HEK293T (cell line): ENCODE measurements at places on chromosomes 1 and 21.

- DNase-seq, result no peak
These were observed 87.5 kb downstream of the ASTN1 start for GRCh38 chr1:177077006-177077405.

DNA sequence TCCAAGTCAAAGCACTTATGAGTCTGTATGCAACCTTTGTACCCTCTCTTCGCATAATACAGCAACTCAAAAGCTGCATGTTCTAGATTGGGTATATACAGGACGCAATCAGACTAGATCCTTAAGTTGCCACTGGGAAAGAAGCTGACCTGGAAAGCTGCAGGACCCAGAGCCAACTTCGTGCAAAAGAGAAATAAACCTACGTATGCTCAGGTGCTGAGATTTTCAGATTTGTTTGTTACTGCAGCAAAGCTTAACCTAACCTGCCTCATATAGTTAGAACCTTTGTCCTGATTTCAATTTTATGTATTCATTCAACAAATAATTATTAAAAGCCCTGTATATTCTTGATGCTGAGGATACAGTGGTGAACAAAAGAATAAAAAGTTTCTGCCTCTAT, 139.7 kb downstream of the SLC30A10 start:
- DNase-seq, result no peak

- DNase-seq, result no peak
These were observed 266.3 kb upstream of the OLFM3 start for GRCh38 chr1:102262994-102263393.

- peak; percentile 78 for DNase-seq
These were observed 104.9 kb upstream of the TMPRSS2 start for GRCh38 chr21:41612674-41613532.

- DNase-seq, result no peak
These were observed 41.6 kb downstream of the ABCA4 start for GRCh38 chr1:94079080-94079940.

DNA sequence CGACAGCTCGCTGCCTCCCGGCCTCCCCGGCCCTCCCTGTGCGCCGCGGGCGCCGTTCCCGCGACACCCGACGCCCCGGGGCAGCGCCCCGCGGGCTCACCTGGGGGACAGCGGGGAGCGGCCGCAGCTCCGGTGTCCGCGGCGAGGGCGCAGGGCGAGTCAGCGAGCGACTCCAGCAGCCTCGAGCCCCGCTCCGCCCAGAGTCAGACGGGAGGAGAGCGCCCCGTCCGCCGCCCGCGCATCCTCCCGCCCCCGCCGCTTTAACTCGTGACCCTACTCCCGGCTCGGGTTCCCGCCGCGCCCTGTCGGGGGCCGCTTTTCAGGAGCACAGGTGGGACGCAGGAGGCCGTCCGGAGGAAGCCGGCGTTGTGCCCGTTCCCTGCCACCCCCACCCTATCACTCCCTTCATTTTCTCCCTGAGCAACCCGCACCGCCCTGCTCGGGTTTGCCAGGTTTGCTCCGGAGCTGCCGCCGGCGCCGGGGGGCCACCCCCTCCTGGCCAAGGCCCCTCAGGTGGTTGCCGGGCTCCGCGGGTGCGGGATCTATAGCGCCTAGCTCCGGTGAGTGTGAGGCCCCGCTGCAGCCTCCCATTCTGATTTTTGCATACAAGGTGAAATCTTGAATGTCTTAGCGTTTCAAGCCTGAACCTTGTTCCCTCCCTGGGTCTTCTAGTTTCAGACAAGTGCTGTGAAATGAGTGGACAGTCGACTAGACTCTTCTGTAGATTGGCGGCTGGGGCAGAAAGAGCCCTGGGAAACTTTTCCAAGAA, at the start of gene MCOLN3:
TSS of gene MCOLN3 (minus strand) at position 205 of the 769 bp plus-strand sequence. CDS start 3,140 bp downstream, outside the sequence.
- DNase-seq, result peak; percentile 71

DNA sequence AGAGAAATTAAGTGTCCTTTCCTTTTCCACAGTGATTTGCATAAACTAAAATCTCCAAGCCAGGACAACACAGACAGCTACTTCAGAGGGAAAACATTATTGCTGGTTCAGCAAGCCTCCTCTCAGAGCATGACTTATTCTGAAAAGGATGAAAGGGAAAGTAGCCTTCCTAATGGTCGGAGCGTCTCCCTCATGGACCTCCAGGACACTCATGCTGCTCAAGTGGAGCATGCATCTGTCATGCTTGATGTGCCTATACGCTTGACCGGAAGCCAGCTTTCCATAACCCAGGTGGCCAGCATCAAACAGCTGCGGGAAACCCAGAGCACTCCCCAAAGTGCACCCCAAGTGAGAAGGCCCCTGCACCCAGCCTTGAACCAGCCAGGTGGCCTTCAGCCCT, 39.1 kb downstream of the CLEC20A start:
- no peak for DNase-seq

DNA sequence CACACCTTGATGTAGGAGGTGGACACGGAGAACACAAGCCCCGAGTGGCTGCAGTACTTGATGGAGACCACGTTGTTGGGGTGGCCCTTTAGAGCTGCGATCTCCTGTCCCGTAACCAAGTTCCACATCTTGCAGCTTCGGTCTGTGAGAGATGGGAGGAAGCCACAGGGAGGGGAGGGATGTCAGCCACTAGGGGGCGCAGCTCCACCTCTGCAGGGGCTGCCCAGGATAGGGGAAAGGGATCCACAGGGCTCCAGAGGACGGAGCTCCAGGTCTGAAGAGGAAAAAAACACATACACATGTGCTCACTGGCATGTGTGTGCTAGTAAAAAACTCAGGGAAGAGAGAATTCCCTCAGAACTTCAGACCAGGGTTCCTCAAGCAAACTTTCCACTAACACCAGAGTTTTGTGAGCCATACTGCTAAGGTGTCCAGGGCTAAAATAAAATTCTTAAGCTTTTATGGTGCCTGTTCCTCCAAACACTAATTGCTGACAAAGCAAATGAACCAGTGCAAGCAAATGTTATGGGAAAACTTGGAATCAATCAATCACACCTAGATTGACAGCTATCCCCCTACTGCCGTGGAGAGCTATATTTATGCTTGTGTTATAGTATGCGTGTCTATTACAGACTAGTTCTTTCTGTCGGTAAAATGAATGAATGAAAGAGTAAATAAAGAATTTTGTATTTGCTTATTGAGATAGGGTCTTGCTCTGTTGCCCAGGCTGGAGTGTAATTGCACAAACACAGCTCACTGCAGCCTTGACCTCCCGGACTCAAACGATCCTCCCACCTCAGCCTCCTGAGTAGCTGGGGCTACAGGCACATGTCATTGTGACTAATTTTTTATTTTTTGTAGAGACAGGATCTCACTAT, 43.7 kb downstream of the KIF21B start:
- peak; percentile 82 for DNase-seq

GRCh38 chr1:31605908-31606427, 11.5 kb upstream of the HCRTR1 start:
- DNase-seq, result no peak

DNA sequence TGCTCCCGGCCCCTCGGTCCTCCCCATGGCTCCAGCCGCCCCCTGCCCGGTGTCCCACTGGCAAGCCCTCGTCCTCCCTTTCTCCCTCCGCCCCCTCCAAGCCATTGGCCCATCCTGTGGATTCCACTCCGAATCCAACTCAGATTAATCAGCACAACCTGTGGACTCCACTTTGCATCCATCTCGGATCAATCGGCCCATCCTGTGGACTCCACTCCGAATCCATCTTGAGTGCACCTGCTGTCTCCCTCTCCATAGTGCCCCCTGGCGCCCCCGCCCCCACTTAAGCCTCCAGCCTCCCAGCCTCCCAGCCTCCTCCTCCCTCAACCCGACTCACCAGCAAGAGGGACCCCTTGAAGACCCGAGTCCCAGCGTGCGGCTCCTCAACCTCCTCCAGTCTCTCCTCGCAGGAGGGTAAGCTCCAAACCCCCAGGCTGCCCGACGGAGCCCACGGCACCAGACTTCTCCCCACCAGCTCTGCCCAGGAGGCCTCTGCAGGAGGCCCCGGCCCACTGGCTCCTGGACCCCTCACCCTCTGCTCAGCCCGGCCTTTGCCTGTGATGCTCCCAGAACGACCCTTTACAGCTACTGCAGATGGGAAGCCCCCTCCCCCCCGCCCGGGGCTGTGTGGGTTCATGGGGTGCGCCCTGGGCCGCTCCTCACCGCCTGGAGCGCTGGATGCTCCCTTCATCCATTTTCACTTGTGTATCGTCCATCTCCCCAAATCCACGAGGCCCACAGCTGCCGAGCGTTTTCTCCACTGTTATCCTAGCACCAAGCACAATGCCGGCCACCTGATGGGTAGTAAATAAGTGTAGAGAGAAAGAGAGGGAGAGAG, 40.6 kb upstream of the TSPEAR start:
- DNase-seq, result no peak

DNA sequence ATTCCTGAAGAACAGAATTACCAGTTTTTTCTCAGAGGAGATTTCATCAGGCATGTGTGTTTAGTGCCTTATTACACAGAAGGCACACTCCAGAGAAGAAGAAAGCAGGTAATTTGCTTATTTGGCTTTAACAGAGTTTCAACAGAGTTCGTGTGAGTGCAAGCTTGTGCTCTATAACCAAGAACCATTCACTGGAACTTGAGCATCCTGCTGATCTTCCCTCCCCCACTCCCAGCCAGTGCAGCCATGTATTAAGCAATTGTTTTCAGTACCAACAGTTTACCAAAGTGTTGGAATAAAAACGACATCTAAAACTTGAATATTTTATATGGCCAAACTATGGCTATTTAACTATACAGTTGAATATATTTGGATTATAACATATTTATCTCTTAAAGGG, 4.3 kb downstream of the MGST3 start:
- DNase-seq, result no peak

DNA sequence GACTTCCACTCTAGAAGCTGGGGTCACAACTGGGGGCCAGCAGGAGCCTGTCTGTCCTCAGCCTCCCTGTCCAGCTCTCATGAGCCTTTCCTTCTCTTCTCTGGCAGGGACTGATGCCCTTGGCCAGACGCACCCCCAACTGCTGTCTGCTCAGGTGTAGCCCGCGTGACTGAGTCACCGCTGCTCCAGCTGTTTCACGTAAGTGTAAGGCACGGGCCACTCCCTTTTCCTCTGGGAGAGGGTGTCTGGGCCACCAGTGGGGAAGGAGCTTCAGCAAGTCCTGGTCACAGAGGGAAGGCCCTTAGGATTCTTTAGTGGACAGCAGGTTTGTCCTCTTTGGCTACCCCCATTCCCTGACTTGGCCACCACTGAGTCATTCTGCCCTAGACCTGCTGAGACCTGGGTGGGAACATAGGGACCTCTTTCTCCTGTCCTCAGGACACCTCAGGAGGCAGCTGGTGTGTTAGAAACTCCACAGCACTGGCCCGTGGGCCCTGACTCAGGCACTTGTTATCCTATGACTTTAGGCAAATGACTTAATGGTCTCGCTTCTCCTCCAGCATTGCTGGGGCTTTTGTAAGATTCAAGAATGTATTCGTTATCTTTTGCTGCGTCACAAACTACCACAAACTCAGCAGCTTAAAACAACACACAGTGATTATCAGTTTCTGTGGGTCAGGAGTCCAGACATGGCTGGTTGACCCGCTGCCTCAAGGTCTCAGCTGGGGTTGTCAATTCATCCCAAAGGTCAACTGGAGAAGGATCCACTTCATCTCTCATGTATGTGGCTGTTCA, 64.8 kb downstream of the FAM163A start:
- no peak for DNase-seq

GRCh38 chr1:40556121-40556520, 24.7 kb downstream of the ZNF684 start:
- no peak for DNase-seq

- no peak for DNase-seq
These were observed 88.8 kb upstream of the PDE4B start for GRCh38 chr1:65703853-65704252.

- DNase-seq, result no peak
These were observed 2.2 kb downstream of the ANGPTL1 start for GRCh38 chr1:178868706-178869105.

DNA sequence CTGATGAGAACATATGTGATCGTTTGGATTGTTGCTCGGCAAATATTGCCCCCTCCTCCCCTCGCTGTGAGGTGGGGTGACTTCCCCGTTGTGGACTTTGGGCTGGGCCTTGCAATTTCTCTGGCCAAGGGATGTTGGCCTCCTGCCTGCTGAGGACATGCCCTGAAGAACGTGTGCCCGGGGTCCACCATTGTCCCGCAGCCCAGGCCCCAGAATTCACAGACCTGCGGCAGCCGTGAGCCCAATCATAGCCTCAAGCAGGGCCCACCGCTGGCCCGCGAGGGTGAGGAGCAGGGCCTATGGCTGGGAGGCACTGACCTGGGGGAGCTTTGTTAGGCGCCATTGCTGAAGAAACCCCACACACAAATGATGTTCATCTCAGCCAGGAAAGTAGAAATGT, 58.3 kb upstream of the ACTRT2 start:
- DNase-seq, result no peak

GRCh38 chr1:9615316-9616063, 26.8 kb downstream of the TMEM201 start:
- DNase-seq, result peak; percentile 62

DNA sequence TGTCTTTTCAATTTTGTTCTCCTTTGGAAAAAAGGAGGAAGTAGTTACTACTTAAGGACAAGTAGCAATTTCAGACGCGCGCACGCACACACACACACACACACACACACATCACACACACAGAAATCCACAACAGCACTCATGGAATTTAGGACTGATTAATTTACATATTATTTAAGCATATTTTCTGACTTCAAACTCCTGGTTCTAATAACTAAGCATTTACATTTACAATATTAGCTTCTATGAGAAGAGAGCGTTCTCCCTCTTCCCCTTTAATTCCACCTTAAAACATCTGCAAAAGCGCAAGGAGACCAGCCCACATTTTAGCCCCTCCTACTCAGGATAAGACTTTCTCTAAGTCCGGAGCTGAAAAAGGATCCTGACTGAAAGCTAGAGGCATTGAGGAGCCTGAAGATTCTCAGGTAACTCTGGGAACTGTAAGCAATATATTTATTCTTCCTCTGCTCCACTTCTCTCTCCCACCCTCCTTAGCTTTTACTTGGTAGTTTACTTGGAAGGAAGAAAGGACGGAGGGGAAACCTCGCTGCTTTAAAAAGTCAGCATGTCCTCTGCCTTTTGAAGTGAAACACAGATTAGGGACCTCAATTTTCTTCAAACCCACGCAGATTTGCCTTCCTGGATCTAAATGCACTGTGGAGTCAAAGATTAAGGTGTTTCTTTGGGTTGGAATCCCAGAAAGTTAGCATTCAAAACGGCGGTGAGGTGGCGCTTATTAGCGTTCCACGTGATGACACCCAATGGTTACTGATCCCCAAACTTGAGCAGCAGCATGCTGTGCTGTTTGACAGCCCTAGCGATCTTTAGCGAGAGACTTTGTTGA, at the start of gene PLA2G4A:
TSS of gene PLA2G4A (plus strand) at position 339 of the 844 bp plus-strand sequence. CDS start 25,406 bp downstream, outside the sequence.
- peak; percentile 66 for DNase-seq

- DNase-seq, result no peak
These were observed 39.4 kb downstream of the GRIK3 start for GRCh38 chr1:36994868-36995267.

- DNase-seq, result no peak
These were observed 174.7 kb upstream of the PBX1 start for GRCh38 chr1:164384262-164384661.

- no peak for DNase-seq
These were observed 21.5 kb downstream of the LTN1 start for GRCh38 chr21:28971171-28971570.

GRCh38 chr1:31792116-31792515, 23.7 kb downstream of the SPOCD1 start:
- no peak for DNase-seq
